ENCODE measurements at places on chromosomes 7 and 10. TPM values are rescaled to one million over a fixed set of nuclear protein-coding genes. Genes with fewer than 3 reads are reported as not detected.

DNA sequence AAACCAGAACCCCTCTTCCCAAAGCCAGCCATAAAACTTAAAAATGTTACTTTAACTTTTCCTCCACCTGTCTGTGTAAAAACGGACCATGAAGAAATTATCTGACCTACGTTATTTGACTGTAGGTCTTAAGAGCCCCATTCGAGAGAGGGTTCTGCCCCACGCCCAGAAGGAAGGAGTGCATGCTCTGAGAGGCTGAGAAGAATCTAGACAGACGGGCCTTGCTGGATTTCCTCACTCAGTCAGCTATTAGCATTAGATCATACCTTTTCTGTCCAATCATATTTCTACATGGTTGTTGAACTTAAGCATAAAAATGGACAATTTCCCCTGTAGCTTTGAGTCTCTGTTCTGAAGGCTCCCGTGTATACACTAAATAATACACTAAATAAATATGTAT, 38.1 kb upstream of the WDR11 start:
- no peak for ATAC-seq

GRCh38 chr7:91046322-91047089, 217.7 kb upstream of the FZD1 start:
- ATAC-seq = no peak

GRCh38 chr7:81789406-81790119, 19.7 kb upstream of the HGF start:
- no peak for ATAC-seq

- ATAC-seq = no peak
Measured at GRCh38 chr10:60282771-60283353, 106.8 kb downstream of the ANK3 start.

DNA sequence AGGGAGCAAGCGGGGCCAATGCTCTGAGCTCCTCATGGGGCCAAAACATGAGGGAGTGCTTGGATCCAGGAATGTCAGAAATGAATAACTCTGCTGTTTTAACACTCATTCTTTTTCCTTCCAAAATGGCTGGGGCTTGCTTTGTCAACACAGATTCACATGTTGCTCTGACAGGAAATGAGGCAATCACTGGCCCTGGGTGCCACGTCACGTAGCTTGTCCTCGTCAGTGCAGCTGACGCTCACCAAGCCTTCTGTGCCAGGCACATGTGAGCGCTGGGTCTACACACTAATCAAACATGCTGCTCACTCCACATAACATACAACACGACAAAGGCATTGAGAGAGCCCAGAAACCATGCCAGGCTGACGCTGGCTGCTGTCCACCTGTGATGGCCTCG, 198.9 kb downstream of the WDR37 start:
- ATAC-seq = no peak

DNA sequence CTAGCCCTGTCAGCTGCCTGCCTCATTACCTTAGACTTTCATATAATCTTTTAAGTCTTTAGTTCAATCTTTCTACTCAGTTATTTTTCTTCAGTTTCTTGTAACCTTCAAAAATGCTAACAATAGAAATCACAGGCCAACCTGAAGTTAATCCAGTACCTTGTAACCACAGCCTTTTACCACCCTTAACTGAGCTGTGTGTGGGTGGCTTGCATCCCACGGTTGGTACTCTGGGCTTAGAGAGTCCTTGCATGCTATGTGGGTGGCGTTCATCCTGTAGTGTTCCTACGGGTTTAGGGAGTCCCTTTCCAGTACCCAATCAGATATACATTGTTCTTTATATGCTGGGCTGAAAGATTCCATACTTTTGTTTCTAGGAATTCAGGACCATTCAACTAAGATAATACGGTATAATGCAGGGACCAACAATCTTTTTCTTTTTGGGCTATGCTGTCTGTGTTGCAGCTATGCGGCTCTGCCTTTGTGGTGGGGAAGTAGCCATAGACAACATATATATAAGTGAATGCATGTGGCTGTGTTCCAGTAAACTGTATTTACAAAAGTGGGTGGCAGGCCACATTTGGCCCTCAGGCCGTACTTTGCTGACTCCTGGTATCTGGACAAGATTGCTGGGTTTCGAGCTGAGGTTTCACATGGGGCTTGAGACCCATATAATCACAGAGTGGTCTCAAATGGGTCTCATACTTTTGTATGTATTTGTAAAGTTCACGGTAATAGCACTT, 280.8 kb upstream of the LRGUK start:
- ATAC-seq = no peak

- ATAC-seq = no peak
Measured at GRCh38 chr10:110540031-110540430, 27.5 kb upstream of the SMC3 start.

DNA sequence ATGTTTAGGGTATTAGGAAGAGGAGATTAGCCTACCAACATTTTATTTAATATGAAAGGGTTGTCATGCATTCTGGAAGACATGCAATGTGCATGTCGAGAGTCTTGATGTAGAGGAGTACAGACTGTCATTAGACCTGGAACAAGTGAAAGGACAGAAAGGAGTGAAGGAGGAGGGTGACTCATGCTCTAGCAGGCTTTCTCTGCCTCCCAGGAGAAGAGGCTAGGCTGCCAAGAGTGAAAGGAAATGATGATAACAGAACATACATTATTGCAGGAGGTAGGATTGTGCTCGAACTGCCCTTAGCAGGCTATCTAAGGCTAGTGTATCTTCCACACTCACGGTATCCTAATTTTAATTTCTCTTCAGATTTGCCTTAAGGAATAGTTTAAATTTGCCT, 228.8 kb downstream of the EXOC4 start:
- peak; percentile 47 for ATAC-seq

DNA sequence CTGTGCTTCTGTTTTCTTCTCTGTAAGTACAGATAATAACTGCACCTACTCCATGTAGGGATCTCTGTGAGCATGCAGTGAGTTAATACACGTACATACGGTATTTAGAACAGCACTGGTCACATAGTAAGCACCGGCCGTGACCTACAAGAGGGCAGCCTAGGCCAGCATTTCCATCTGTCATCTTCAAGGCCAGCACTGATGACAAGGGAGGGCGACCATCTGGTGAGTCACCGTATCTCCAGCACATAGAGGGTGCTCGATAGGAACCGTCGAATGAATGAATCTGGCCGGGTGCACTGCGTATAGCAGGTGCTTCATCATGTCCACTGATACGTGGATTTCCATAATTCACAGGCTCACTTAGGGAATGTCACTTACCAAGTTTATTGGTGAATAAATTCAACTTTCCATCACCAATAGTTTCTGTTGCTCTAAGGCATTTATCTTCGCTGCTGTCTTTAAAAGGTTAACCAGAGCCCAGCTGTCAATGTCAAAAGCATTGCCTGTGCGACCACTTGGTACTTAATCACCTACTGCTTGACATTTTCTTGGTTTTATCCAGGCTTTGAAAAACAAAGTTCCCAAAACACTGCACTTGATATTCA, 8.3 kb downstream of the NOD1 start:
- no peak for ATAC-seq

The KNDC1 gene
- total RNA-seq = 0.19 TPM

The TRPV5 gene
- total RNA-seq = not detected

The CFAP58 gene
- 1.3 TPM for total RNA-seq

The ASAH2 gene
- 3.1 TPM for total RNA-seq

The PON2 gene
- 9.3 TPM for total RNA-seq

The MKX gene
- total RNA-seq = not detected

The SHH gene
- not detected for total RNA-seq
